Dermis blood vessel endothelial cell (primary cell): ENCODE measurements at places on chromosomes 5 and 9.

- no peak for DNase-seq
Observed at GRCh38 chr5:102106599-102106998, 189.5 kb downstream of the SLCO4C1 start.

DNA sequence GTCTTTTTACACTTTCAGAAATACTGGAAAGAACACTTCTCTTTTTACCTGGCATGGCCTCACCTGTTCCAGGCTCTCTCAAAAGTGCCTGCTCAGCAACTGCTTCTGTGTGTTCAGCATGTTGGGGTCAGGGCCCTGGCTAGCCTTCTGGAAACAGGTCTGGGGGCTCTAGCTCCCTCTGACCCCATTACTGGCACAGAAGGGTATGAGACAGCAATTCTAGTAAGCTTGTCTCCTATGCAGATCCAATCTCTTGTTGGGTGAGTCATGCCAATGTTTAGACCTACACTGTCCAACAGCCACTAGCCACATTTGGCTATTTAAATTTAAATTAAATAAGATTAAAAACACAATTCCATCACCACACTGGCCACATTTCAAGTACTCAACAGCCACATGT, 80.8 kb downstream of the MAPKAP1 start:
- no peak for DNase-seq

DNA sequence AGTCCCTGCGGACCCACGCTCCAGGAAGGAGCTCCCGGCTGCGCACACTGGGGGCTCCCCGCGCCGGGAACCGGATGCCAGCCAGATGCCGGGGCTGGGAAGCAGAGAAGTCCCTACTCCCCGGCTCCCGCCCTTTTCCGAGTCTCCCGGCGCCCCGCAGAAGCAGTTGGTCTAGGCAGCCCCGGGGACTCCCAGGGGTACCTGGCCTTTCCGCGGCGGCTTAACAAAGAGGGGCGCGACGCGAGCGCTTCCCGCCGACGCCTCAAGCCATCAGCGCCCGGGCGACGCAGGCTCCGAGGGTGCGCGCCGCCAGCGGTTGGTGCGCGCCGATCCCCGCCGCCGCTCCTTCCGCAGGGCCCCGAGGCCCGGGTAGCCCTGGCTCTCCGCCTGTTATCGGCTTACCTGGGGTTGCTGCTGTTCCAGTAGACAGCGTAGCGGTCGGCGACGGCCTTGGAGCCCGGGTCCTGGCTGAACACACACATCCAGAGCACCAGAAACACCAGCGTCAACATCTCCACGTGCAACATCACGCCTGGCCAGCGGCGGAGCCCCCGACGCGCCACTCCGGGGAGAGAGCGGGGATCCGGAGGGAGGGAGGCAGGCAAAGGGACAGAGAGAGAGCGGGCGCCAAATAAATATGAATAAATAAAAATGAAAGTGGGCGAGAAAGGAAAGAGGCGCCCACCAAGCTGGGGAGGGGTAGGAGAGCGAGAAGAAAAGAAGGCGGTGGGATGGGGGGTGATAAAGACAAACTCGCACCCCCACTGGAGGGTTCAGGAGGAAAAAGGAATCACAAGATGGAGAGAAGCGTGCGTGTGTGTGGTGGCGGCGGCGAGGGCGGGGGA, 428 bp downstream of the EFNA5 start:
- DNase-seq = peak; percentile 57

DNA sequence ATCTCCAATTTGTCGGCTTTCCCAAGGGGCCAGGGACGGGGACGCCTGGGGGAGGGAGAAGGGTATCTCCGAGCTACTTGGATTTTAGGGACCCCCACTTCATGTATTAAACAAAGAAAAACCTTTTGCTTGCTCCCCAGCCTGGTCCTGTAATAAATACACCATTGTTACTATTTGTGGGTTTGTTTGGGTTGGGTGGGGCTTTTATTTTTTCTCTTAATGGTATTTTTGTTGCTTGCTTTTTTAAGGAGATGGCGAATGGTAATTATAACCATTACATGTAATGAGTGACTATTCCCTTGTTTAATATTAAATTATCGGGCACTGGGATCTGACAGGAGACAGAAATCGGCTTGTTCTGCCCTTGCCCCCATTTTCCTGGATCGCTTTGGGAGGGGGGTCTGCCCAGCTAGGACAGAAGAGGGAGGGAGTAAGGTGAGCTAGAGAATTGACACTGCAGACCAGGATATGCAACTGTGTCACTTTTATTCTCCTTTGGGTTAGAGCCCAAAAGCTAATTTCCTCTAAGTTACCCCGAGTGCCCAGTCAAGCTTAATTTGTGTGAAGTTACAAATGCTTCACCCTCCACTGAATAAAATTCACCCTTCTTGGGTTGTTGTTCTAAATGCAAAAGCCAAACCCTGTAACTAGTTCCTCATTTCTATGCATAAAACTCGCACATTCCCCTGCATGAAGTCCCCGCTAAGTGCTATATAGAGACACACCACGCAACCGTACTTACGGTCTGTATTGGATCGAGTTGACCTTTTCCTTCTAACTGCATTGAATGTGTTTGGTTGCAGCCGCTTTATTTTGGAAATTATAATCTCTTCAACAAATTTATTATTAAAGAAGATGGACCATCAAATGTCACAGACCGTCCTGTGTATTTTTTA, 1.6 kb upstream of the ZNF608 start:
- peak; percentile 63 for DNase-seq

DNA sequence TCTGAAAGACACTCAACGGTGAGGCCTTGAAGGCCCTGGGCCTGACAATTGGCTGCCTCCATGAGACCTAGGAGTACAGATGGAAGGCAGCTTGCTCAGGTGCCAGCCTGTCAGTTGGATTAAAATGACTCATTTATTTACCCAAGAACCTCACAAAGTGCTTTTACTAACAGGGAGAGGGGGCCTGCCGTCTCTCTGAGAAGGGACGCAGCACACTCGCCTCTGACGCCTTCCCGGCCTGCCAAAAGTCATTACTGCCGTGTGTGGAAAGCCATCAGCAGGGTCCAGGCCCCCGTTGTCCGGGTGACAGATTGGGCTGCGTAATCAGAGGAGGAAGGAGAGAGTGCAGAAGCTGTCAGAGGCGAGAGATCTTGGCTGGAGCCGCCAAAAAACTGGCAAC, 32.4 kb downstream of the DDX31 start:
- no peak for DNase-seq

DNA sequence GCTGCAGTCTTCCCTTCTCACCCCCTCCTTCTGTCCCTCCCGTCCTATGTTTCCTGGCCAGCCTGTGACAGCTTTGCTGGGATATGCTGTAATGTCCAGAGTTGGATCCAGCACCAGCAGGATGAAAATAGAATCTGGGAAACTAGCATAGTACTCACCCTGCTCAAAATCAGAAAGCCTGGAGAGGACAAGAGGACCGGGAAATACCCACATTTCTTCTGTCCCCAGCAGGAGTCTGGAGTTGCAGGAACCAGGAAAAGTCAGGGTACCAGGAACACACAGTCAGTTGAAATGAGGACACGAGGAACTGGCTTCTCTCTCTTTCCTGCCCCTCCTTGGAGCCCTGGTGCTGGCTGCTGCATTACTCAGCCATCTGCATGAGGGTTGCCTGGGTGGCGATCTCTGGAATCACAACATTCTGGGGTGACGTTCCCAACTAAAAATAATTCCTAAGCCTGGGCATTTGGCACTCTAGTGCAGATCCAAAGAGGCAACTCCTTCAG, 59.6 kb upstream of the NFIL3 start:
- no peak for DNase-seq

- DNase-seq = peak; percentile 65
Observed at GRCh38 chr9:77764894-77765780, 117.0 kb upstream of the GNA14 start.

GRCh38 chr5:150645070-150645700, 4.7 kb downstream of the SYNPO start:
- peak; percentile 88 for DNase-seq

DNA sequence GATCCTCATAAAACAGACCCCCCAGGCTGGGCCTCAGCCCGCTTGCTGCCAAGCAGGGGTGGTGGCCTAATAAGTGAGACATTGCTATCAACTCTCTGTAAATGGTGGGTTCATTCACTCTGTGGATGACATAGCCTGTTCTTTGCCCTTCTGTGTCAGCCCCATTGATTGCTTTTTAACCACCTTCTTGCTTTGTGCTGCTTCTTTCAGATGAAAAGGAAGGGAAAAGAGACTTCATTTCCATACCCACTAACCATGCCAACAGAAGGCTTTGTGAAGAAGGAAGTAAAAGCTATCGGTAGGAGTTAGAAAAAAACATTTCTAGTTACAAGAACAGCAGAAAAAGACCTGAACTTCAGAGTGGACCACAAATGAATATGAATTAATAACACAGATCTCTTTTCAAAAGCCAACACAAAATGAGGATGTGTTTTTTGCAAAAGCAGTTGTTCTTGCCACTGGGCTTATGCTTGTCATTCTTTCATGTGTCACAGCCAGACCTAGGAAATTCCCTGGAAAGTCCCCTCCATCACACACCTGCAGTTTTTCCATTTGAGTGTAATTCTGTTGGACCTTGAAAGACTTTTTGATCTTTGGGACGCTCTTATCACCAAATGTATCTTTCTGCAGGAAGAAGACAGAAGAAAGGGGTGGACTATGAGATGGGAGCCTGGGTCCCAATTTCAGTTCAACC, 507.7 kb downstream of the CCDC171 start:
- no peak for DNase-seq

DNA sequence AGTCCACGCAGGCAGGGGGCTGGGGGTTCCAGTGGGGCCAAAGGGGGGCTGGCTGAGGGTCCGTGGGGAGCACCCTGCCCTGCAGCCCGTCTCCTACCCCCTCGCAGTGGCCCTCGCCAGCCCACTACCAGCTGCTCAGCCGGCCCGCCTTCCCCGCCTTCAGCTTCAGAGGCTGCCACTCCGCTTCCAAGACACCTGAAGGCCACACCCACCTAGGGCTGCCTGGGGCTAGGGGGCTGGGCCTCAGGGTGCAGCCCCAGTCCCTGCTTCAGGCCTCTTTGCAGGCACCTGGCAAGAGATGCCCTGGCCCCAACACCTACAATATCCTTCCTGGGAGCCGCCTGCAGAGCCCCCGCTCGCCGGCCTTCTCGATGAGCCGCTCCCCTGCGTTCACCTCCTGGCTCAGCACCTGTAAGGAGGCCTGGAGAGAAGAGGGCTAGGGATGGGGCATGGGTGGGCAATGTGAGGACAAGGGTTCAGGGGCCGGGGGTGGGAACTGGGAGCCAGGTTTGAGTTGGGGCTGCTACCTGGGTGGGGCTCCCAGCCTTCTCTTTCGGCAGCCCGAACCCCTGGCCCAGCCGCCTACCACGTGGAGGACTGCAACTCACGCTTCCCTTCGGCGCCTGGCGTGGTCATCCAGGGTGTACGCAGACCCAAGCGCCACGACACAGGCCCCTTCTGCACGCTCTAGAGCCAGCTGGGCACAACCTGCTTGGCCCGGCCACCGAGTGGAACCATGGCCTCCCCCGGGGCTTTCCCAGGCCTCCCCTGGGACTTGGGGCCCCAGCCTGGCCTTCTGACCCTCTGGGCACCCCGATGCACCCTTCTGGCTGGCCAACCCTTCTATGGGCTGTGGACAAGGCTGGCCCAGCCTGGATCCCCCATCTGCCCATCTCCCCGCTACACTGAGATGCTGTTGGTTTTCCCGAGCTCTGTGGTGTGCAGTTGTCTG, 1.7 kb downstream of the STPG3 start:
- no peak for DNase-seq

DNA sequence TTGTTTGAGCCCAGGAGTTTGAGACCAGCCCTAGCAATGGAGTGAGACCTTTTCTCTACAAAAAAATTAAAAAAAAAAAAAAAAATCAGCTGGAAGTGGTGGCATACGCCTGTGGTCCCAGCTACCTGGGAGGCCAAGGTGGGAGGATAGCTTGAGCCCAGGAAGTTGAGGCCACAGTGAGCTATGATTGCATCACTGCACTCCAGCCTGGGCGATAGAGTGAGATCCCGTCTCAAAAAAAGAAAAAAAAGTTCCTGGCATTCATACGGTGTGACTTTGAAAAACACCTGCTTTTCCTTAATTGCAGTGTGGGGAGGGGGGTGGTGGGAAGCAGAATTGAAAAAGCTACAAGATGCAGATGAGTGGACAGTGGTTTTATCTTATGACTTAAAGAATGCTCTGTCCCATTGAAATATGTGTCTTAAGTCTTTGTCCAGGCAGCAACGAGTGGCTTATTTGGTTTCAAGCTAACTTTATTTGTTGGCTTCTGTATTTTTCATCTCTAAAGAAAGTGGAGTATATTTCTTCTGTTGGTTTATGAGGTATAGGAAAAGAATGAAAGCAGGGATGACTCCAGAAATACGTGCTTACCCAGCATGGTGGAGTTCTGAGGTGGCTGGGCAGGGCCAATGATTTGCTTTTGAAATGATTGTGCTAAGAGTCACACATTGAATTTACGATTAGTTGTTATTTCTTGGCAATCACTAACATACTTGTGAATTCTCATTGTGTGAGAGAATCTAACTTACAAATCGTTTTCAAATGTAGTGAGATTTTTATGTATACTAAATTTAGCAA, 27.8 kb downstream of the ROPN1L start:
- DNase-seq = no peak

DNA sequence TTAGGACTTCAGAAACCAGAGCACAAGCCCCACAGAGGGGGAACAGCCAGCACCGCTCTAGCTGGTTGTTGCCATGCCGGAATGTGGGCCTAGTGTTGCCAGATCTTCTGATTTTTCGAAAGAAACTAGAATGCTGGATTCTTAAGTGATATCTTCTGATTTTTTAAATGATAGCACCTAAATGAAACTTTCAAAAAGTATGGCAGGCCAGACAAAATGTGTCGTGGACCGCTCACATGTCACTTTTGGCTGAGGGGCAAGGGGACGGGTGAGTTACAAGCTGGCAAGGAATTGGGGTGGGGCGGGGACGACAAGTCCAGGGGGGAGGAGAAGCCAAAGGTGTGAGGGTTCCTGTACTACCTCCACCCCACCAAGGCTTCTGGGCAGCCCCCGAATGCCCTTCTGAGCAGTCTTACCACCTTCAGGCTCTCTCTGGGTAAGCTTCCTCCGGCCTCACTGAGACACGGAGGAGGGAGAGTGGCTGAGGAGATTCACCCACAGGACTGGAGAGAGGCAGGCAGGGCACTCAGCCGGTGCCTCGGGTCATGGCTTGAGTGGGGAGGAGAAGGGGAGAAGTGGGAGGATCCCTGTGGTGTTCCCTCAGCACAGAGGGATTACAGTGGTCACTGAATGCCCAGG, 10.3 kb downstream of the B4GALT7 start:
- DNase-seq = no peak

DNA sequence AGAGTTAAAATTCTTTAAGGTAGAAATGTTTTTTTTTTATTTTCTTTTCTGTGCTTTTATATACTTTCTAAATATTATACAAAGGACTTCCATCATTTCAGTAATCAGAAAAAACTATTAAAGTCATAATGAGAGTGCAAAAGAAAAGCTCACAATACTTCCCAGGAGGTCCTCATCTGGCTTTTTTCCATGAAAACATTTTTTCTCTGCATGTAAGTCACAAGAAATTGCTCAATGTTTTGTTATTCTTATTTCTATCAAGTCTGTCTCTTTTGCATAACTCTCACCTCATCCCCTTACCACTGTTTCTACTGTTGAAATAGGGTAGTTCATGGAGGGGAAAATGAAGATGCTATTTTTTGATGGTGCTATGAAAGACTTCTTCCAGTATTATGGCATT, 375.0 kb downstream of the TMEM232 start:
- DNase-seq = no peak

- DNase-seq = peak; percentile 7
Observed at GRCh38 chr5:96463091-96463490, 30.0 kb upstream of the PCSK1 start.

GRCh38 chr5:159786901-159787691, 129.2 kb upstream of the ADRA1B start:
- no peak for DNase-seq

- no peak for DNase-seq
Observed at GRCh38 chr9:99451112-99451606, 229.1 kb downstream of the SEC61B start.

- no peak for DNase-seq
Observed at GRCh38 chr9:87433853-87434252, 63.8 kb upstream of the DAPK1 start.
